ENCODE measurements at places on chromosomes 4 and X.

GRCh38 chr4:94798808-94799207, 41.1 kb downstream of the BMPR1B start:
- DNase-seq: no peak

- no peak for DNase-seq
Measured at GRCh38 chrX:108029928-108030711, 14.7 kb upstream of the VSIG1 start.

- no peak for DNase-seq
Measured at GRCh38 chr4:142960867-142961644, 115.0 kb upstream of the INPP4B start.

DNA sequence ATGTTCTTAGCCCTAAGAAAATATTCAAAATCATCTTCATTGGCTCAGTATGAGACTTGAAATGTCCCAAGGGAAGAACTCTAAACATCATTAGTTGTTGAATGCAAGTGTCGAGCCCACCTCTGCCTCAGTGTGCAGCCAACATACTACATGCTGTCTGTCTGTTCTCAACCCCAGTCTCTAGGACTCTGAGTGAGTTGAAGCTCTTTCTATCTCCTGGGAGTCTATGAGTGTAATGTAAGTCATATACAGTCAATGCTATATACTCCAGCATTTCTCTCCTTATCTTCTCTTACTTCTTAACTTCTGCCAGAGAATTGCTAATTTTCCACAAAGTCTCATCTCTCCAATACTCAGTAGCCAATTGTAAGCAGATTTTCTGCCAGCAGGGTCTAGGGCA, 61.3 kb downstream of the SPATA18 start:
- DNase-seq: no peak

DNA sequence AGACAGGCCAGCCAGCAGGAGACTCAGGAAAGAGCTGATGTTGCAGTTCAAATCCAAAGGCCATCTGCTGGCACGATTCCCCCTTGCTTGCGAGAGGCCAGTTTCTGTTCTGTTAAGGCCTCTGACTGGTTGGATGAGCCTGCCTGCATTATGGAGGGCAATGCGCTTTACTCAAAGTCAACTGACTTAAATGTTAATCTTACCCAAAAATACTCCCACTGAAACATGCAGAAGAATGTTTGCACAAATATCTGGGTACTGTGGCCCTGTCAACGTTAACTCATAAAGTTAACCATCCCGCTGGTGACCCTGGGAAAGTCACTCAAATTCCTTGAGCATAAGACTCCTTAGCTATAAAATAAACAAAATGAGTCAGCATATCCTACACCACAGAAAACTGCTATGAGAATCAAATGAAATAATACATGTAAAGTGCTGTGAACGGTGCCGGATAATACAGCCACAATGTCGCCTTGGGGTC, 326.4 kb downstream of the EVC2 start:
- no peak for DNase-seq

- no peak for DNase-seq
Measured at GRCh38 chr4:75308049-75308448, 206.2 kb downstream of the RCHY1 start.

GRCh38 chrX:134885336-134886001, 105.3 kb upstream of the SMIM10 start:
- no peak for DNase-seq

GRCh38 chr4:5084911-5085475, 33.7 kb downstream of the STK32B start:
- DNase-seq: no peak

GRCh38 chrX:39753293-39753996, 344.3 kb downstream of the BCOR start:
- DNase-seq: no peak

GRCh38 chrX:45077748-45078424, 122.8 kb downstream of the DIPK2B start:
- DNase-seq: no peak

DNA sequence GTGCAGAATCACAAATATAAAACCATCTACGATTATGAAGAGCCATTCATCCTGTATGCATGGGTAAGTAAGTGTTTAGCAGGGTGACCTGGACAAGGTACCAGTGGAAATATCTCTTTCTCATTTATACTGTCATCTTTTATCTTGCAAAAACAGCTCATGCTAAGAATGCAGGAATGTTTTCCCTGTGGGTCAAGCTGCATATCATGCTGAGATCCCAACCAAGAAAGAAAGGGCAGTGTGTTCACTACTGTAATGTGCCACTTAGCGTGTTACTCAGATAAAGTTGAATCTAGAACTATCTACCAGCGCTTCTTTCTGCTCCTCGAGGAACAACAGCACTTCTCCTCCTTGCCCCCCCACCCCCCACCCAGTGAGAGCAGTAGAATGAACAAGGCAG, 212.7 kb upstream of the TBL1X start:
- no peak for DNase-seq

DNA sequence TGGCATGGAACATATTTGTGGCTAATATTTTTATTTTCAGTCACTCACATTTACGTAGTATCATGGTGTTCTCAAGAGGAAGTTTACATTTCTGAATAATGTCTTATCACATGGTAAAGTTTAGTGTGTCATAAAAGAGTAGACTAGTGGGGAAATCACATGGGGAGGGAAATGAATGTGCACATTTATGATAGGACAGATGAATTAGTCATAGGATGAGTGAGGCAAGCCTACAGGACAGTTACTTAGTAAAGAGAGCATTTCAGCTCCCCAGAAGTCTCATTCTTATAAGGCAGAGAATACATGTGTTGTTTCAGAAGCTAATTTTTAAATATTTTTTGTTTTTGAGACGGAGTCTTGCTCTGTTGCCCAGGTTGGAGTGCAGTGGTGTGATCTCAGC, 6.2 kb downstream of the GK start:
- DNase-seq: no peak

DNA sequence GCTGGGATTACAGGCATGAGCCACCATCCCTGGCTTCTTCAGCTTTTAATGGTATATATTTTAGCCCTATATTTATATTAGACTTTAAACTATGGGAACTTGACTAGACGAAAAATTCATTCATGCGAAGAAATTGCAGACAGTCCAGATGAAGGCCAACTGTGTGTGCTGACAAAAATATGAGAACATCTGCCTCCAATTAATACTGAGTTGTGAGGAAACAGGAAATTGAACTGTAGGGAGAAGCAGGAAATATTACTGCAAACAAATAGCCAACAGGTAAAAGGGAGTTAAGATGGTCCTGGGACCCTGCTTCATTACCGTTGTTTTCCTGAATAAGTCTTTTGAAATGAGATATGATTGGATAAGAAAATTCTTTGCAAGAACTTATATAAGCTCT, 26.3 kb downstream of the MGARP start:
- DNase-seq: no peak

GRCh38 chr4:85391071-85391470, 83.9 kb upstream of the ARHGAP24 start:
- DNase-seq: no peak

DNA sequence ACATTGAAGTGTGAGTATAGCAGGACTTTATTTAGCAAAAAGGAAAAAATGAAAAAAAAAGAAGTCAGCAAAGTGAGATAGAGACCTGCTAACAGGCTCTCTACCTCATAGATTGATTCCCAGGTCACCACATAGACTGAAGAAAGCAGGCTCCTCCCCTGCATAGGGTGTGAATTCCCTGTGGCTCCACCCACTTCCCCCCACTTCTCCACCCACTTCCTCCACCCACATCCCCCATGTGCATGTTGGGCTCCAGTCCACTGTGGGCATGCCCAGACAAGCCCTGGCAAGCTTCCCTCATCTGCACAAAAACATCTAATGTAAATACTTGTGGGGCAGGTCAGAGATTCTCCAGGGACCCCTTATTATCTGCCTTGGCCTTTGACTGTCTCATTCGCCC, 97.8 kb downstream of the TMEM47 start:
- DNase-seq: no peak

DNA sequence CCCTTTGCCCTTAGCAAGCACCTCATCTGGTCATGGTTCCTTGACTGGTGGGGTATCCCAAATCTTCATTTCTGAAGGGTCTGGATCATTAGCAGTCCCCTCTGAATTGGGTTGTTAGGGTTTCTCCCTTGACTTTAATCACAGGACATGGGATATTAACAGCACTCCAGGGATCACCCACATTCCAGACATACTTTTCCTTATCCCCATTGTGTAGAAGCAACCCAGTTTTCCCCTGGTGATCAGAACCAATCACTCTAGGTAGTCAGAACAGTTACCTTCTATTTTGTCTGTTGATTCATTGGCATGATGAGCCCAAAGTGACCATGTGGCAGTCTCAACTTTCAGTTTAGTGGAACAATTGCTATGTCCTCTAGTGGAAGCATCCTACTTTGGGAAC, 29.1 kb upstream of the GRSF1 start:
- DNase-seq: no peak

DNA sequence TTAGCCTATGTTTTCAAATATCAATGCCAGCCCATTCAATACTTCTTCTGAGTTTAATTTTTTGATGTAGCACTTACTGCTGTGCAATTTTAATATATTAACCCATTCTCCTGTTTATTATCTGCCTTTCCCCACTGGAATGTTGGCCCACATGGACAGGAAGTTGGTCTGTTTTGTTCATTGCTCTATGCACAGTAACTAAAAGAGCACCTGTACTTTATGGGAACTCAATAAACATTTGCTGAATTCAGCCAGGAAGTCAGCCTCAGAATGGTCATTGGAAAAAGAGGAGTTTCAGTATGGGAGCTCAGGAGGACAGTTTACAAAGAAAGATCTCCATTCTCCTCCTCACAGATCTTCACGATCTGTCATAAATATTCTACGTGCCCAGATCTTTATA, 510.5 kb upstream of the AGA start:
- no peak for DNase-seq

DNA sequence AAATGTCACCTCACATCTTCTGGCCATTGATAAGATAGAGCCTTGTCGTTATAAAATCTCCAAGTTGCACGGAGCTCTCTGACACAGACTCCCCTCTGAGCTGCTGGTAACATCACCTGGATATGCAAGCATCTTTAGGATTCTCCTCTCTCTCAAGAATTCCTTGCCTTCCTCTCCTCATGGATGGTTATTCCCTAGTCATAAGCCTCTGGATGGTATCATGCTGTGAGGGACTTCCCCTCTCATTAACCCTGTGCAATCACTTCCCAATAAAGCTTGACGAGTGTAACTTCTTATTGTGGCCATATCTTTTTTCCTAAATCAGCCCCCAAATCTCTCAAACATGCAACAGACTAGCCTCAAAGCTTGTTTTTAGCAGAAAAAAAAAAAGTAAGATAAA, 1057.0 kb upstream of the SLIT2 start:
- no peak for DNase-seq

GRCh38 chr4:41656572-41657520, 91.7 kb downstream of the PHOX2B start:
- no peak for DNase-seq

DNA sequence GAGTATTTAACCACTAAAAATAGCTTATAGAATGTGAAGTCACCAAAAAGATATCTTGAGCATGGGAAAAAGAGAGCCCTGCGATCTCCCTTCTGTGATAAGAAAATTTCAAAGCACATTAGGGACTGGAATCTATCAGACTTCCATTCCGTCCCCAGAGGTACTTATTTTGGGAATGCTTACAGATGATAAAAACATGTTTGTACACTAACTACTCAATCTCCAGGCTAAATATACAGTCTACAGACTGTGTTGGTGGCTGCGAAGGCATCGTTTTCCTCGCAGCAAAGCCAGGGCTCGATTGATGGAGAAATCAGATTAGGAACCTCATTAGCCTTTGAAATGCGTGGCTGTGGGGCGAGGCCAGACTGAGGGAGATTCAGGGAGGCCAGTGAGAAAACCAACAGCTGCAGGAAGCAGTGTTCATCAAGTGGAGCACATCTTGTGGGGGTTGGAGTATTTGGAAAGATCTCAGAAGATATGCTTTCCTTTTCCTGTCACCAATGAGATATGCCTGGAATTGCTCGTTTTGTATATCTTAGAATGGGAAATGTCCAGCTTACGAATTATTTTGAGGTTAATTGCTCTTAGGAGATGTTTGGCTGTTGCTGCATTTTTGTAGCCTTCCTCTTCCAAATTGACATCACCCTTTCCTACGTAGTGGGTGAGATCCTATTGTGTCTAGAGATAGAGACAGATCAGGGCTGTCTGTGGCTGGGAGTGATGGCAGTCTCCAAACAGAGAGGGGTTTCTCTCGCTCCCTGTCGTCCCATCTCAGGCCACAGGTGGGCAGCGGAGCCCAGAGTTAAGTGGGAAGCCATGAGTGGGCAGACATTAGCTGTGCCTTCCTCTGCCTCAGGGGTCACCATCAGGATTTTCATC, 224.9 kb upstream of the FAT1 start:
- DNase-seq: no peak

GRCh38 chrX:118974908-118975671, 672 bp downstream of the LONRF3 start:
- peak; percentile 23 for DNase-seq

- DNase-seq: no peak
Measured at GRCh38 chr4:155807021-155807420, 48.2 kb downstream of the GUCY1B1 start.

GRCh38 chr4:165738571-165738970, 134.5 kb upstream of the TLL1 start:
- no peak for DNase-seq

GRCh38 chr4:73705721-73706120, 34.6 kb upstream of the CXCL8 start:
- DNase-seq: no peak

DNA sequence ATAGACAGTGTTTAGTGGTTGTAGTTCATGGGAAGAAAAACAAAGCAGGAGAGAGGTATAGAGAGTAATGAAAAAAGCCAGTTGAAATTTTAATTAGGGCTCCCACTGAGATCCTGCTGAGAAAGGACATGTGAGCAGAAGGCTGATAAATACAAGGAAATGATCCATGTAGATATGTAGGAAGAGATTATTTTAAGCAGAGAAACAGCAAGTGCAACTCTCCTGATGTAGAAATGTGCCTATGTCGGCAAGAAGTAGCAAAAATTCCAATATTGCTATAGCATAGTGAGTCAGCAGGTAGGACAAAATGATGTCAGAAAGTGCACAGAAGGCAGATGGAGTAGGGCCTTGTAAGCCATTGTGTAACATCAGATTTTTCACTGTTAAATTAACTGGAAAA, 1027.3 kb downstream of the PCDH18 start:
- no peak for DNase-seq

- no peak for DNase-seq
Measured at GRCh38 chr4:81498551-81499099, 26.9 kb upstream of the RASGEF1B start.

- DNase-seq: no peak
Measured at GRCh38 chrX:145609951-145610511, 207.6 kb upstream of the SLITRK2 start.

DNA sequence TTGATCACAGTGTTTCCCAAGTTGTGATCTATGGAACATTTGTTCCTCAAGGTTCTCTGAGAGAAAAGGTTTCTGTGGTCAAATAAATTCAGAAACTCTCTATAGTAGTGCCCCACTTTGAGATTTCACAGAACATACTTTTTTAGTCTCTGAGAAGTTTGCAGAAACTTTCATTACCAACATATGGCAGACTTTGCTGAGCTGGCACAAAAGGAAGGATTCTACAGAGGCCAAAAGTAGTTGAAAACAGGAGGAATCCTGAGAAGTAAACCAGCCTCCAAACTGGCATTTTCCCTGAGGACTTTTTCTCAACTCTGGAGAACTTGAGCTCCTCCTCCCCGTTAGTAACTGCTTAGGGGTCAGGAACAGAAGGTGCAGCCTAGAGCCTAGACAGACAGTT, 117.8 kb upstream of the ESX1 start:
- no peak for DNase-seq

GRCh38 chrX:111850975-111851374, 25.0 kb upstream of the TRPC5OS start:
- DNase-seq: no peak

- no peak for DNase-seq
Measured at GRCh38 chr4:137635601-137636000, 103.3 kb upstream of the PCDH18 start.
